ENCODE measurements at places on chromosomes 7 and 10. TPM values are rescaled to one million over a fixed set of nuclear protein-coding genes. Genes with fewer than 3 reads are reported as not detected.
A peak's percentile ranks its signal among the peaks of the same experiment; 100 is the strongest.

- H3K36me3 ChIP-seq: no peaks in the 10 kb centered on the region
- no peak for DNase-seq
- no peaks in the 10 kb centered on the region for H3K4me1 ChIP-seq
- no peak overlapping the region for H3K4me3 ChIP-seq
- H3K27me3 ChIP-seq: no peaks in the 10 kb centered on the region
- no peak overlapping the region for H3K27ac ChIP-seq
Measured at GRCh38 chr7:111470998-111471397, 91.3 kb downstream of the IMMP2L start.

DNA sequence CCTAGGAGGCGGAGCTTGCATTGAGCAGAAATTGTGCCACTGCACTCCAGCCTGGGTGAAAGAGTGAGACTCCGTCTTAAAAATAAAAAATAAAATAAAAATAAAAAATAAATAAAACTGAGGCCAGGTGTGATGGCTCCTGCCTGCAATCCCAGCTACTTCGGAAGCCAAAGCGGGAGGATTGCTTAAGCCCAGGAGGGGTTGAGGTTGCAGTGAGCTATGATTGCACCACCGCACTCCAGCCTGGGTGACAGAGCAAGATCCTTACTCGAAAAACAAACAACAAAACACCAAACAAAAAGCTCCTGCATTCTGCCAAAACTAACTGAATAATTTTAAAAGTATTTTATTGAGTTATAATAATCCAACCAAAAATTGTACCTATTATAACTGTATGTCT lies 36.2 kb downstream of the AGAP4 start:
- DNase-seq: no peak
- H3K4me3 ChIP-seq: no peak overlapping the region
- no peaks in the 10 kb centered on the region for H3K36me3 ChIP-seq
- H3K27me3 ChIP-seq: no peaks in the 10 kb centered on the region

DNA sequence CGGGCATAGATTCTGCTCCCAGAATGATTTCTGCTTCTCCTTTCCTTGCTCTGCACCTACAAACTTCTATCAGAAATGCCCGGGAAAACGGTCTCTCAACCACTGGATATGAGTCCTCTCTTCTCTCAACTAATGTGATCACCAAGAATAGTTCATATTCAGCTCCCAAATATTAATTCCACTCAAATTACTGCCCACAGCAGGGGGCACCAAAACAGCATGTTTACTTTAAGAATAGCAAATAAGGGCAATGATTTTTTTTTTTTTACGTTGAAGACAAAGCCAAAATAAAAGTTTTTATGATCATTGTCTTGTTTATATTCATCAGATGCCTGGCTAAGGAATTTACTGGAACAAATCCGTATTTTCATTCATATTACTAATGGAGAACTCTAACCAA lies 94.9 kb upstream of the PRSS1 start:
- H3K27me3 ChIP-seq: no peaks in the 10 kb centered on the region
- no peak for DNase-seq
- H3K36me3 ChIP-seq: no peaks in the 10 kb centered on the region
- H3K4me3 ChIP-seq: no peak overlapping the region
- no peaks in the 10 kb centered on the region for H3K4me1 ChIP-seq

DNA sequence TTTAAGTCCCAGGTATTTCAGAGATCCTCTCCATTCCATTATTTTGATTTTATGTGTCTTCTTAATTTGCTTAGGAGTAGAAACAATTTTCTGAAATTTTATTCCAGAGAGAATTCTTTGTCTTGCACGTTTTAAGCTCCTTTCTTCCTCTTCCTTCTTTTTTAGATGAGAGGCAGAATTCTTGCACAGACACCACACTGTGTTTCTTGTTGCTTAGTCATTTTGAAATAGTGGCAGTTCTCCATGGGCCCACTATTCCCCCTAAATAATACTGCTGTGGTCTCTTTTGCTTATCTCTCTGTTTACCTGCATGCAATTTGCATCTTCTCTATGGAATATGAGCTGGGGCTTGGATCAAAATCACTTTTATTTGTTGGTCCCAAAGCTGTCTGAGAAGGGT lies 54.3 kb upstream of the WAC start:
- DNase-seq: no peak
- H3K27me3 ChIP-seq: no peaks in the 10 kb centered on the region
- H3K4me3 ChIP-seq: no peak overlapping the region
- H3K4me1 ChIP-seq: peaks cover 35% of the 10 kb centered on the region
- no peaks in the 10 kb centered on the region for H3K36me3 ChIP-seq

- peaks cover 9% of the 10 kb centered on the region for H3K4me1 ChIP-seq
- no peaks in the 10 kb centered on the region for H3K27me3 ChIP-seq
- H3K4me3 ChIP-seq: no peak overlapping the region
- H3K27ac ChIP-seq: peak overlapping the region; percentile 47
Measured at GRCh38 chr10:3455385-3456334, 283.1 kb upstream of the PITRM1 start.

- no peak for DNase-seq
- H3K4me3 ChIP-seq: peak overlapping the region; percentile 36
- H3K27me3 ChIP-seq: no peaks in the 10 kb centered on the region
- peak overlapping the region; percentile 76 for H3K27ac ChIP-seq
Measured at GRCh38 chr7:22219739-22220493, 137.0 kb downstream of the RAPGEF5 start.

Gene MUC3A
- 0.34 TPM for total RNA-seq

Gene COL1A2
- total RNA-seq: 210 TPM

Gene CALHM2
- total RNA-seq: 68.6 TPM

Gene TACR2
- total RNA-seq: not detected

Gene ZCWPW1
- 8.3 TPM for total RNA-seq

Gene IFIT3
- 33.7 TPM for total RNA-seq

Data from spleen (tissue), 13 donors.